ENCODE measurements at places on chromosomes 2 and 18. TPM values are rescaled to one million over a fixed set of nuclear protein-coding genes. Genes with fewer than 3 reads are reported as not detected.

- no peak for DNase-seq
Observed at GRCh38 chr18:10289951-10290637, 164.3 kb upstream of the APCDD1 start.

- no peak for DNase-seq
Observed at GRCh38 chr18:78913395-78913794, 66.2 kb upstream of the SALL3 start.

GRCh38 chr2:150963336-150963735, 298.3 kb downstream of the RBM43 start:
- DNase-seq: no peak

DNA sequence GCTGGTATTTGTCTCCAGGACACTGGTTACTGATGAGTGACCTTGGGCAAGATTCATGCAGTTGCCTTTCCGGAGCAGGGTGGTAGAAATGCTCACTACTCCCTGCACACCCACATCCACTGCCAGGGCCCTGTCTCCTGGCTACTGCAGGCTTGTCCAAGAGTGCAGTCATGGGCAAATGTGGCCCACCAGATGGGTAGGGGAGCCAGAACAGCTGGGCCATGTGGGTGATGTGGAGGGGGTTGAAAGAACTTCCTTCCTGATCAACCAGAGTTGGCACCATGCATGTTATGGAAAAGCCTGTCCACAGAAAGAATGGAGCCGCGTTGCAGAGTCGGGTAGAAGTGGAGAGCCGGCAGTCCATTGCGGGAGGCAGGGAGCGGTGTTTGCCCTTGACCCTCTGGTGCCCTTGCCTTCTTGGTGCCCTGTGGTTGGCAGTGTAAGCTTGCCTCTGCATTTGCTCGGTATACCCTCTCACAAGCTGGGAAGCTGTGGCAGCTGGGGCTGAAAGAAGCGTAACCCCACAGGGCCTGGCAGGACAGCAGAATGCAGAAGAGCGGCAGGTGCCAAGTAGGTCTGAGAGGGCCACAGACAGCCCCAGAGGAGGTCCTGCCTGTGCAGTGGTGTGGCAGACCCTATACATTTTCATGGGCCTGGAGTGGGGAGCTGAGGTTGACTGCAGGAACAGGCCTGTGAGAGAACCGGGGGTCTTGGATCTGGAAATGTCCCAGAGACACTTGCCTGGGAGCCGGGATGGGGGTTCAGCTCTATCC, 253.2 kb downstream of the TFCP2L1 start:
- no peak for DNase-seq

Gene CTDSP1
- 122 TPM for polyA plus RNA-seq

Gene RAB6C
- 0.75 TPM for polyA plus RNA-seq

DNA sequence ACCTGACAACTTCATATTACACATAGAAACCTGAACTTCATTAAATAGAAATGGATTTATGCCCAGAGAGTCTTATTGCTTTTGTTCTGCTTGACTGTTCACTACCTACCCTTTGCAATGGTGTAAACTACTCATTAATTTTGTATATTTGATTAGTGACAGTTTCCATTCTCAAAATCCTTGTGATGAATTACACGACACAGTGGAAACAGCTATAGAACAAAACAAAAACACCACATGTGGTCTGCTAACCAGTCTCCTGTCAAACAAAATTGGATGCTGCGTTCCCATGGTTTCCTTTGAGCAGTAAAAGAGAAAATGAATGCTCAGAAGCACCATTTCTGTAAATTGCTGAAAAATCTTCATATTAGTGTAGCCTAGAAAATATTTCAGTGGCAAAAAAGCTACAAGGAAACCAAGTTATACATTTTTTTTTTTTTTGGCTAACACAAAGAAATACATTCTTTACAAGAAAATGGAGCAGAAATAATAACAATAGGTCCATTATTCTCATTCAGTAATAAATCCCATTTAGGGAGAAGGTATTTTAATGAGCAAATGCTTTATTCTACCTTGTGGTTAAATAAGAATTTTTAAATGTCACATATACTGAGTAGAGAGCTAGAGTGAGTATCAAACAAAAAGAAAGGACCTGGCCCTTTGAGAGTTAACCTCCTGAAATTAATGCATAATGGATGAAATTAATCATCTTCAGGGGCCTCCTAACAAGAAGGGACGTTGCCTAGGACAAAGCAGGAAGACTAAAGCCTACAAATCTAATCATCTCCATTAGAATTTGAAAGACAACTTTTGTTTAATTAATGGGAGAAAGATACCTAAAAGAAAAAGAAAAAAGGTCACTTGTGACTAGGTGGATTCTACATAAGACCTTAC, 355.1 kb upstream of the ZC3H15 start:
- no peak for DNase-seq

Gene STAT4
- 11.4 TPM for polyA plus RNA-seq

- no peak for DNase-seq
Observed at GRCh38 chr2:1727796-1728474, 16.4 kb downstream of the PXDN start.

DNA sequence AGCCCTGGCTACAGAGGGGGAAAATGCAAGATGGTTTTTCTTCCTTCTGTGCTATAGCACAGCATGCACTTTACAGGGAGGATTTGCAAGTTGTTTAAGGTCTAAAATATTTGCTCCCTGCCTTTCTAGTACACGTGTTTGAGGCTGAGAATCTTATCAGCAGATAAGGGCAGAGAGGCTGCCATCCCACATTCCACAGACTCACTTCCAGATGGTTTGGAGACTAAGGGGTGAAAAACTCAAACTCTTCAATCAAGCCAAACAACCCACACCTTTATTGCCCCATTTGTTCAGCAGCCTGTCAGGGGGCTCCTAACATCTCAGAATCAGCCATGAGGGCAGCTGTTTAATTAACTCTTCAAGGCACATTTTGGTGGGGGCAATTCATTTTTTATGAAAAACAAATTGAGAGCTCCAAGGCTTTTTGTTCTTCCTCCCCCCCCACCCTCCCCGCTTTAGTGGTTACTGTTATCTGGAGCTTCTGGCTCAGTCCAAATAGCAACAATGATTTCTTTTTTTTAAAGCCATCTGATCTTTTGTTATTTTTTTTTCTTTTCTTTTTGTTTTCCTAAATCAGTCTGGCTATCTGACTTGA, 242.6 kb upstream of the NT5C1B start:
- DNase-seq: no peak

GRCh38 chr2:125330133-125330532, 1305.0 kb downstream of the CNTNAP5 start:
- no peak for DNase-seq

- no peak for DNase-seq
Observed at GRCh38 chr2:161063946-161064306, 96.3 kb upstream of the TANK start.

Gene HEATR5B
- polyA plus RNA-seq: 27.9 TPM

GRCh38 chr2:207810200-207810788, 40.6 kb upstream of the FZD5 start:
- DNase-seq: no peak

Gene SLC23A3
- polyA plus RNA-seq: 22.3 TPM

DNA sequence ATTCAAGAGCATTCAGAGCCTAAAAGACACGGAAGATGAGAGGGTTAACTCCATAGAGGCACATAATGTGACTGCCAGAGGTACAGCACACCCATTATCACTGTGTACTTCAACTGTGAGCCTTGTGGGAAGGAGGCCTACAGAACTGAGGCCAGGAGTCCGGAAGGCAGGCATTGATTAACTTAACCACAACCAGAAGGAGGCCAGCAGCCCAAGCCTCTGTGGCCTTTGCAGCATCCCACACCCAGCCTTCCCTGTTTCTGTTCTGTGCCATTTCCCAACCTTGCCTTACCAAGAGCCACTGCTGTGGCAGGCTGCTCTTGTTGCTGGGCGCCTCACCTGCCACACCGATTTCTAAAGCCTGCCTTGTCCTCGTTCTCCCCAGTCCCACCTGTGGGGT, 27.2 kb downstream of the SIGLEC15 start:
- no peak for DNase-seq

GRCh38 chr2:240292035-240292574, 143.4 kb upstream of the GPC1 start:
- no peak for DNase-seq

DNA sequence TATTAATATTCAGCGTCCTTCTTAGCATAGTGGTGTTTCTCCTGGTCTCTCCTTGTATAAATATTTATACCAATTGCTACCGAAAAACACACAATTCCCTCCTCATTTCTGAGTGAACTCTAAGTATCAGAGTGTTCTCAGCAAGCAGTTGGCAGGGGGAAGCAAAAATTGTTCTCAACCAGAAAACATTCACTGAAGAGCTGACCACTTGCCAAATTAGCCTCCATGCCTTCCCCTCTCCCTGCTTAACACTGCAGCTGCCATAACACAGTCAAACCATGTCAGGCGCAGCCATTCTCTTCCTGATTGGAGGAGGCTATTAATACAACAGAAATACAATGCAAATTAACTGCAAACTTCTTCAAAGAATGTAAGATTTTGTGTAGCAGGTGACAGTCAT, 105.0 kb downstream of the COL6A3 start:
- no peak for DNase-seq

Gene TCF23
- polyA plus RNA-seq: 0.50 TPM

GRCh38 chr2:26412091-26412673, 10.5 kb downstream of the DRC1 start:
- no peak for DNase-seq

GRCh38 chr2:68293755-68294154, 26.0 kb downstream of the CNRIP1 start:
- no peak for DNase-seq

Gene KCNS3
- polyA plus RNA-seq: 9.2 TPM

DNA sequence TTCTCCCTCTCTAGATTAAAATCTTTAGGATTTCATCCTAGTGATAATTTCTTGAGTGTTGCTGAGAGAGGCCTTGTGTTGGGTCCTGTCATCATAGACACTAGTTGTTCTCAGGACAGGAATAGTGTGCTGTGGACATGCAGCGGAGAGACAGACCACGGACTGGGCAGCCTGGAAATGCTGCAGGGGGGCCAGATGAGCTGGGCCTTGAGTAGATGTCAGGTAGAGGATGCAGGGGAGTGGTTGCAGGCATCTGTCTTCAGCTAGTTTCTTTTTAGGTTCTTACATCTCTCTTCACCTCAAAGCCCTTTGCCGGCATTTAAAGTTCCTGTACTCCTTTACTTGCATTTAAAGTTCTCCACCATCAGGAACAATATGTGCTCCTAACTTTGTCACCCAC, 42.8 kb downstream of the SP110 start:
- DNase-seq: no peak

- no peak for DNase-seq
Observed at GRCh38 chr2:8229546-8229986, 452.3 kb upstream of the ID2 start.

DNA sequence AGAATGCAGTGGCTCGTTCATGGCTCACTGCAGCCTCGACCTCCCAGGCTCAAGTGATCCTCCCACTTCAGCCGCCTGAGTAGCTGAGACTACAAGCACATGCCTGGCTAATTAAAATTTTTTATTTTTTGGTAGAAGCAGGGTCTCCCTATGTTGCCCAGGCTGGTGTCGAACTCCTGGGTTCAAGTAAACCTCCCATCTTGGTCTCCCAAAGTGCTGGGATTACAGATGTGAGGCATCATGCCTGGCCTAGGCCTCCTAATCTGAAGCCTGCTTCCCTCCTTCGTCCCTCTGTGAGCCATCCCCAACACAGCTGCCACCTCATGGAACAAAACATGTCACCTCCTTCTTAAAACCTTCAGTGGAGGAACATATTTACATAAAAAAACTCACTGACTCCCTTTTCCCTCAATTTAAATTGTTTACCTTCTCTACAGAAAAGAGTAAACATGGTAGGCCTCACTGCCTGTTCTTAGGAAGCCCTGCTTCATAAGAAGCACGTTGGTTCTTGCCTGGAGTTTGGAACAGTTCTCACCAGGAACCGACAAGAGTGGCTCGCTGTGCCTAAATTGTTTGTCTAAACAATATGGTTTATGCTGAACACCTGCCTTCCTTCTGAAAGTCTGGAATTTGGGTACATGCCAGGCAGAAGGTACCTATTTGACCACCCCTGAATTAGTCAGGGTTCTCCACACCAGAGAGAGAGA, 12.1 kb upstream of the RHOB start:
- DNase-seq: no peak

GRCh38 chr2:88024509-88024908, 8.2 kb upstream of the RNU2-63P start:
- no peak for DNase-seq

Gene IL18R1
- 3.2 TPM for polyA plus RNA-seq

- no peak for DNase-seq
Observed at GRCh38 chr2:120150040-120150482, 73.1 kb downstream of the TMEM185B start.

Gene VWA3B
- polyA plus RNA-seq: 0.80 TPM

GRCh38 chr2:101473911-101474701, 806 bp downstream of the RFX8 start:
- no peak for DNase-seq

Gene SERPINB11
- polyA plus RNA-seq: not detected

DNA sequence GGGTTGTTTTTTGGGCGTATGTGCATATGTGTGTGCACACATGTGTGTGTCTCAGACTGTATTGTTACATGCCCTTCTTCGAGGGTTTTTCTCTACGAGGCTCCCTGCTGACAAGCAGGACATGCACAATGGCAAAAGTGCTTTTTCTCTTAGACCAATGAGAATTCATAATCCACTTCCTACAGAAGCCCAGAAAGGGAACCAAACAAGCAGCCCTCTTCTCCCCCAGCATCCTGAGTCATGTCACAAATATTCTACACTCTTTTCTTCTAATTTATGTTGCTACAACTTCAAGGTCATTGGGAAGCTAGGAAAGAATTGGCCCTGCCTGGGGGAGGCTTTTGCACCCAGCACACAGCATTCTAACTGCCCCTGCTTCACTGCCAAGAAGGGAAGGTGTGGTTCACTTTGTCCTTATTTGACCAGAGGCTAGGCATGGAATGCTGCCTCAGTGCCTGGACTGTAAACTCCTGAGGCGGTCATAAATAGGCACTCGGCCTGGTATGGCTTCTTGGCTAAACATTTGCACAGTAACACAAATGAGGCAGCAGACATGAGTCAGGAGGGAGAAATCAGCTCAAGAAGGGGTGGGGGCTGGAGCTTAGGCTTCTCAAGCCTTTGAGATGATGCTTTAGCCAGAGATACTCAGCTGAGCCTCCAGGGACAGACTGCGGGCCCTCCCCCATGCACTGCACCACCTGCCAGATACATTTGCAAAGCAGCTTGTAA, 92.7 kb upstream of the KLF7 start:
- no peak for DNase-seq

- no peak for DNase-seq
Observed at GRCh38 chr2:199602271-199602895, 144.6 kb upstream of the SATB2 start.
